ENCODE measurements at places on chromosomes 5 and 9.

DNA sequence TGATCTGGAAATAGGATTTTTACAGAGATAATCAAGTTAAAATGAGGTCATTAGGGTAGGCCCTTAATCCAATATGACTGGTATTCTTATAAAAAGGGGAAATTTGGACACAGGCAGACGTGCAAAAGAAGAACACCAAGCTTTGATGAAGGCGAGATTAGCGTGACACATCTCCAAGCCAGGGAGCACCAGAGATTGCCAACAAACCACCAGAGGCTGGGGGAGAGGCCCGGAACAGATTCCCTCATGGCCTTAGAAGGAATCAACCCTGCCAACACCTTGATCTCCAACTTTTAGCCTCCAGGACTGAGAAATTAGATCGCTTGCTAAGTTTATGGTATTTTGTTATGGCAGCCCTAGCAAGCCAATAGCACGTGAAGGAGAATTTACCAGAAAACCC, 10.8 kb upstream of the ARSI start:
- no peak for DNase-seq

DNA sequence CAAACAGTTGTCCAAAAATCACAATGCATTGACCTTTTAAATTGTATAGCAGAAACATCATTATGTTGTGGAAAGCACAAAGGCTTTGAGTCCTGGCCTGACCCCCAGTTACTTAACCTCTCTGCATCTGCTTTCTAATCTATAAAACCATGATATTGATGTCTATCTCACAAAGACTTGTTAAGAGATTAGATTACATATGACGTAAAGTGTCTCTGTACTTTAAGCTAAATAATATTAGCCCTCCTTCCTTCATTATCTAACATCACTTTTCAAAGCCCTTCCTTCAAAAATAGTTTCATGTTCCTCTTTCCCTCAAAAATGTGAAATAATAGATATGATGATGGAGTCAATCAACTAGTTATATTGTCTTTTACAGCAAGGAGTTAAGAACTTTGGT, 3.4 kb downstream of the ADAMTS6 start:
- no peak for DNase-seq

DNA sequence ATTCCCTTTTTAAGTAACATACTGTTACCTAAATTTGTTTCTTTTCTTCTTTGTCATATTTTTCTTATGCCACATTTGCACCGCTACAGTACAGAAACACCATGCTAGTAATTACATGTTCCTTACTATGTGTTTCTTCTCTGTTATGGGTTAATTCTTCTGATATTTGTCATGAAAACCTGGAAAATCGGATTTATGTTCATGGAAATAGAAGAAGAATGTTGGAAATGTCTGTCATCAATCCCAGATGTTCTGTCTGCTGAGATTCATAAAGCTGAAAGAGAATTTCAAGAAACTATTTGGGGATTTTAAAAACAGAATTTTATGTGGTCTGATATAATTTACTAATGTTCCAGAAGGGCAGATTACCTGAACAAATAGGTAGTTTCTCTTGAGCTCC, 305.2 kb upstream of the NREP start:
- no peak for DNase-seq

- DNase-seq, result peak; percentile 87
Observed at GRCh38 chr9:37902796-37903646, 906 bp downstream of the SLC25A51 start.

DNA sequence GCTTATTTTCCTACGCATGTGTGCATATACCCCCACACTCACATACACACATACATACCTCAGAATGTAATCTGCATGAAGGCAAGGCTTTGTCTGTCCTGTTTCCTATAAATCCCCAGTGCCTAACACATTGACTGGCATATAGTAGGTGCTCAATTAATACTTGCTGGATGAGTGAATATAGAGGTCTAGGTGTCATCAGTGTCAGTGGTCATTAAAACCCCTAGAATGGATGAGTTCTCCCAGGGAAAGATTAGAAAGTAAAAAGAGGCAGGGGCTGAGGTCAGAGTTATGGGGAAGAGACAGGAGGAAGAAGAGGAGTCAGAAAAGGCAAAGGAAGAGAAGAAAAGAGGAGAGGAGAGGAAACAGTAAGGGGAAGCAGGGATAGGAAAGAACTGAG, 4.7 kb downstream of the CPLX2 start:
- DNase-seq, result no peak

DNA sequence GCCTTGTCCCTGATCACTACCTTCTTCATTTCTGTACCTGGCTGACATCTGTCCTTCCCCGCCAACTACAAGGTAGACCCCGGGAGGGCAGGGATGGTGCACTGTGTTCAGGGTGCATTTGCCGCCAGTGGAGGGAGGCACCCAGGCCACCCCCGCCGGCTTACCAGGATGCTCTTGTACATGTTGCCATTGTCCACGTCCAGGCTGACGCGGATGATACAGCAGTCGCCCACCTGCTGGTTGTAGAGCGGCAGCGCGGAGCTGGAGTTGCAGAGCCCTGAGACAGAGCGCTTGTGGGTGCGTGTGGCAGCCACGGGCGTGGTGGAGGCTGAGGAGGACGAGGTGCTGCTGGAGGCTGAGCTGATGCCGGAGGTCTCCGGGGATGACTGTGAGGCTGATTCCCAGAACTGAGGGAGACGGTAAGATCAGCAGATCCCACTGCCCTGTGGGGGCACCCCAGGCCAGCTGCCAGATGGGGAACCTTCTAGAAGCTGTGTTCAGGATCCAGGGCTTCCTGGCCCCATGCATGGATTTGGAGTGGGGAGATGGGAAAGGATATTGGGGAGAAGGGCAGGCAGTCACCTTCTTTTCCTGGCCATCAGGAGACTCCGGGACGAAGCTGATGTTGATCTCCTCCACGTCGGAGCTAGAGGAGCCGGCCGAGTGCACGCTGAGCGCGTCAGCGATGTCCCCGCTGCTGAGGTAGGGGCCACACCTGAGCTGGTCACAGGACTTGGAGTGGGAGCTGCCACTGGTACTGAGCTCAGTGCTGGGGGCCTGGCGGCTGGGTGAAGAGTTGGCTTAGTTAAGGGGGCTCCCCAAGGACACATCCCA, 19.5 kb downstream of the RALGDS start:
- DNase-seq, result no peak

DNA sequence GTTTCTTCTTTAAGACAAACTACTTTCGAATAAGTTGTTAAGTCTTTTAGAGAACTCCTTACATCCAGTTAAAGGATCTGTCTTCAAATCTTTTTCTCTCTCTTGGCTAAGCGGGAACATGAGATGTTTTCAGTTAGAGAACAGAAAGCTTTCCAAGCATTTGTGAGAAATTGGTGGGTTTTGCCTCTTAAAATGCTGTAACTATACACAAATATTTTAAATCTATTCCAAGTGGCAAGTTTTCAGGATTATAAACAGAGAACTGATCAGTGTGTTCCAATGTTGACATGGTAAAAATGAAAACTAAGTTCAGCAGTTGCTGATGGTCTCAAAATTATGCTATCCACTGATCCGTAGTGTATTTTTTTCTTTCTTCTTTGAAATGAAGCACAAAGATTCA, 100.4 kb downstream of the EBF1 start:
- DNase-seq, result no peak

GRCh38 chr5:23466401-23466912, 41.0 kb upstream of the PRDM9 start:
- DNase-seq, result peak; percentile 38

DNA sequence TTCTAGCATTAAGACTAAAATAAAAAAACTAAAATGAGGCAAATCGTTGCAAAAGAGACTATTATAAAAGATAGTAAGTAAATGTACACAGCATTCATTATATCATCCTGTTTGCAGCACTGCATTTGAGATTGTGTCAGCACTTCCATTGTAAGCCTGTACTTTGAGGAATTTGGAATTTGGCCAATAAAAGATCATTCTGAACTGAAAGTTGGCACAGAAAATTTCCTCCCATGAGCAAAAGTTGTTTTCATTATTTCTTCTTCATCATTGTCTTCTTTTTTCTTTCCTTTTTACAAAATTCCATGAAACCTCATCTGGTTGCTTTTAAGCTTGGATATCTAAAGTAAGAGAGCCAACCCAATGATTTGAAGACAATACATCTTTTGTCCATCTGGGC, 199.3 kb upstream of the ADAMTSL1 start:
- DNase-seq, result no peak

- no peak for DNase-seq
Observed at GRCh38 chr9:126440940-126441339, 114.3 kb downstream of the MVB12B start.

DNA sequence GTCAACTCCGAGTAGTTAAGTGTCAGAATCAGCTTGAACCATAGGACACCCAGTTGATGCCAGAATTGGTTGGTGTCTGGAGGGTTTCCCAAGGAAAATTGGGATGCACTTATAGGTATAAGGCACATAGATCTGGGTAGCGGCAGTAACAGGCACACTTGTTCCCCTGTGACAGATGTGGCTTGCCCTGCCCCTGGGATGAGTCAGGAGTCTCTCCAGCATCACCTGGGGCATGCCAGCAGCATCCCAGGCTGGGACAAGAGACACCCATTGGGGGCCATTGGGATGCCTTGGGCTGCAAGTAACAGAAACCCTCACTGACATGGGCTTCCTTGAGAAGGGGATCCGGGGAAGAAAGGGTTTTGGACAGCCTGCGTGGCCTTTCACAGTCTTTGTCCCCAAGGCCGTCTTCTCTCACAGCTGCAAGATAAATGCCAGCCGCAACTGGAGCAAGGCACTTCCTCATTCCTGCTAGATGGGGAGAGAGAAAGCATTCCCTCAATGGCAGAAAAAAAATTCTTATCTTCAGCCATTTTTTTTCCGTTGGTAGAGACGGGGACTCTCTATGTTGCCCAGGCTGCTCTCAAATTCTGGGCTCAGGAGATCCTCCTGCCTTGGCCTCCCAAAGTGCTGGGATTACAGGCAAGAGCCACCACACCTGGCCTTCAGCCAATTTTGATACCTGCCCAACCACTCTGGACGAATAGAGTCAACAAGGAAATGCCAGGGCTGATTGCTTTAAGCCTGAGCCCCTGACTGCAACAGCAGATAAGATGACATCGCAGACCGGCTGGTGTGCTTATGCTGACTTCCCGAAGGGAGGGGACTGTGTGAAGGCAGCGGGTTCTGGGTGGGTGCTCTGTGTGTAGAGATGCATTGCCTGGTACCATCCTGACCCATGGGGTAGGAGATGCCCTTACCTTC, 13.3 kb upstream of the RNF130 start:
- DNase-seq, result no peak

DNA sequence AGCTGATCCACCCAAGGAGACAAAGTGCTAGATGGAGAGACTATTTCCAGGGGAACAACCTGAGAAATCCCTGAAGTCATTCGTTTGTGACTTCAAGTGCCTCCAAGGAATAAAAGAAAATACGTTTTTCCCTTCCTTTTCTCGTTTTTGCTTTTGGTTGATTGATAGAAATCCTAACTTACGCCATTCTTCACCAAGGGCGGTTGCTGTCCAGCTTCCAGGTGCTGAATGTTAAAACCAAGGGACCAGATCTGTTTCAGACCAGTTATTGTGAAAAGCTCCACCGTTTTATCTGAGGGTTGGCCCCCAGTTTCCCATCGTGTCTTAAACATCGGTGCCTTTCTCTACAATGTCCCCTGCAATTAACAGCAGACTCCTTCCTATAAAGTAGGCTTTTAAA, 600.7 kb upstream of the SGCD start:
- DNase-seq, result peak; percentile 7

DNA sequence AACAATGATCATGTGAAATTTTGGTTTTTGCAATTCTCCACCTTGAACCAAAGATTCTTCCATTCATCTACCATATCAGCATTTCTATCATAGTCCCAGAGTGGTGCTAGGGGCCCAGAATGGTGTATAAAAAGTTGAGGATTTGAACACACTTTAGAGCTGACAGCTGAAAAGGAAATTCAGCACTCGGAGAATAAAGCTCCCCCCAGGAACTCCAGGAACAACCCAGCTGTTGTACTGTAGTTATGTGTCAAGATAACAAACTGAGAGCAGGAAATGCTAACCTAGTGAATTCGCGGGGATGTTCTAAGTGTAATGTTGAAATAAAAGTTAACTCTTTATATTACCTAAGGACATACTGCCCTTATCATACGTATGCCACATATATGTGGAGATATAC, 216.7 kb downstream of the NFIB start:
- DNase-seq, result no peak

- DNase-seq, result no peak
Observed at GRCh38 chr9:100052375-100052774, 46.4 kb downstream of the ERP44 start.

DNA sequence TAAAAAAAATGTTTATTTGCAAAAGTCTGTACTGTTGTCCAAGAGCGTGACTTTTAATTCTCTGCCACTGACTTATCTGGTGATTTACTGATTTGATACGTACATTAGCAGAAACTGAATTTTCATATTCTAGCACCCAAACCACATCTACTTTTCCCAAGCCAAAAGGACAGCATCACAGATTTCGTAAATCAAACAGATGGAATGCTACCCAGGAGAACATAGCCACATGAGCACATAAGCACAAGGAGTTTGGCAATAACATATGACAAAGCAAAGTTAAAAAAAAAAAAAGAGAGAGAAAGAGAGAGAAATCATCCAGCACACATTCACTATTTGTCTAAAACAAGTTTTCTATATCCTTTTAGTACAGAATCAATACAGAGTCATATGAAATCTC, 83.7 kb downstream of the HINT1 start:
- DNase-seq, result no peak

DNA sequence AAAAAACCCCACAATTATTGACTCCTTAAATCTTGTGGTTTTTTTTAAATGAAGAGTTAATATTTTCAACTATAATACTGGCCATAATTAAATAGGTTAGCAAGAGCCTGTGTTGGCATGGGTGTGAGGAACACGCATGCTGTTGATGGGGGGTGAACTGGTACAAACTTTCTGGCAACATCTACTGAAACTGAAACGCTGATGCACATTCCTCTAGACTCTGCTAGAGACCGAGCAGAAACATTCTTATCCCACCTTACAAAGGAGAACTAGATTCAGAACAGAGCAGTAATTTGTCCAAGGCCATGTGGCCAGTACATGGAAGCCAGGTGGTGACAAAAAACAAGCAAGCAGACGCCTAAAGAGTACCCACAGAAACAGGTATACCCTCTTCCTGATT, 2.4 kb downstream of the BICD2 start:
- DNase-seq, result no peak

DNA sequence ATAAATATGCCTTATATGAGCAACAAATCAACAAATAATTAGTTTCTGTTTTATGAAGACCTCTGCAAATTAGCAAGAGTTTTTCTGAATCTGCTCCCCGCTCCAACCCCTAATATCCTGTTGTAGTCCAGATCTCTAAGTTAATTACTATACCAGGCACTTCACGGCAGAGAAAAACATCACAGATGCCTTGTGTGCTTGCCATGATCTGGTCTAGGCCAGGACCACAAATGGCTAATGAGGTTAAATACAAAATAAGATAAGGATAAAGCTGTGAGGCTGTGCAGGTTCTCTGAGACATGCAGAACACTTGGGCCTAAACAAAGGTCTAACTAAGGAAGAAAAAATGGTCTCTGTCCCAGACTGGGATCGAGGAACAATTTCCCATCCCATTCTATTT, 150.8 kb downstream of the SLIT3 start:
- DNase-seq, result no peak
